ENCODE measurements at places on chromosomes 11 and 22.
A peak's percentile ranks its signal among the peaks of the same experiment; 100 is the strongest.

DNA sequence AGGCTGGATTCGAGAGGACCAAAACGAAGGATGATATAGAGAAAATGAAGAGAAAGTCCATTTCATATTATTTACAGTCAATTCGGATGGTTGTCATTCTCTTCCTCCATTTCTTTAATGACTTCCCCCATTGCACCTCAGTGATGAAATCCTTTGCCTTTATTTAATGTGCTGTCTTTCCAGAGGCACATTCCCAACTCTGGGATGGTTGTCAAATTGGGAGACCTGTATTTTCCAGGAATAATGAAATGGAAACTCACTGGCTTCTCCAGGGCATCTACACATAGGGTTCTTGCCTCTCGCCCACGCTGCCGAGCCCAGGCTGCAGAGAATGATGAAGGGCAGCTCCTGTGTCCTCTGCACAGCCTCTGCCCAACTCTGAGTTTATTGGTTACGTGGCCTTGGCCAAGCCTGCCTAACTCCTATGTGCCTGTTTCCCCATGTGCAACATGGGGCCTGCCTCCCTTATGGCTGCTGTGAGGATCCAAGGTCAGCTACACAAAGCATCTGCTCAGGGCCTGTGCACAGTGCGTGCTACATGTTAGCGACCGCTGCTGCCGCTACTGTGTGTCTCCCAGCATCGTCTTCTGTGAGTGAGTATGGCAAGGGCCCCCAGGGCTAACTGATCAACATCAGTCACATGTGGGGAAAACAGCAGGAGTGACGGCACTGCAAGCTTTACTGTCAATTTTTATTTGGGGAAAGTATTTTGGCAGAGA is 81.5 kb upstream of the BID start:
- DNase-seq = no peak

DNA sequence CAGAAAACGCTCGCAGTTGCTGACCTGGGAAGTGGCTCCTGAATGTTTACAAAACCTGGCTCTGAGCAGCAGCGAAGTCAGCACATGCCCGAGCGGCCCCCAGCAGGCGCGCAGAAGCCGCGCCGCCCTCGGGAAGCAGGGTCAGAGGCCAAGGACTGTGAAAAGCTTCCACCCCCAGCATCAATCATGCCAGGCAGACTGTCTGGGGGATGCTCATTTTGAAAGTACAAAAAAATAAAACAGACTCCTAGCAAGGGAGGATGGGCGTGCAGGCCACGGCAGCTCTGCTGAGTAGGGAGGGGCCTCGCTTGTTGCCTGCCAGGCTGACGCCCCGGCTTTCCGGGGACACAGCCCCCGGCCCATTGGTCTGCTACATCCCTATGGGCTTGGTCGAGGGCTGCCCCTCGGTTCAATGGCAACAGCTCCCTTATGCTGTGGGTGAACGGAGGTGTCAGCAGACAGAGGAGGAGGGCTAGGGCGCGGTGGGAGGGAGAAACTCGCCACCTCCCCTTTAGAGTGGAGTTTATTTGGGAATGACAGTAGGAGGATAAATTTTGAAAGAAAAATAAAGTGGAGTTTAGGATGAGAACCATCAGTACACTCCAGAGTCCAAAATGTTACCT is 37.7 kb upstream of the GNB1L start:
- no peak for DNase-seq

- no peak for DNase-seq
Measured at GRCh38 chr11:120208777-120209176, 2.1 kb upstream of the OAF start.

DNA sequence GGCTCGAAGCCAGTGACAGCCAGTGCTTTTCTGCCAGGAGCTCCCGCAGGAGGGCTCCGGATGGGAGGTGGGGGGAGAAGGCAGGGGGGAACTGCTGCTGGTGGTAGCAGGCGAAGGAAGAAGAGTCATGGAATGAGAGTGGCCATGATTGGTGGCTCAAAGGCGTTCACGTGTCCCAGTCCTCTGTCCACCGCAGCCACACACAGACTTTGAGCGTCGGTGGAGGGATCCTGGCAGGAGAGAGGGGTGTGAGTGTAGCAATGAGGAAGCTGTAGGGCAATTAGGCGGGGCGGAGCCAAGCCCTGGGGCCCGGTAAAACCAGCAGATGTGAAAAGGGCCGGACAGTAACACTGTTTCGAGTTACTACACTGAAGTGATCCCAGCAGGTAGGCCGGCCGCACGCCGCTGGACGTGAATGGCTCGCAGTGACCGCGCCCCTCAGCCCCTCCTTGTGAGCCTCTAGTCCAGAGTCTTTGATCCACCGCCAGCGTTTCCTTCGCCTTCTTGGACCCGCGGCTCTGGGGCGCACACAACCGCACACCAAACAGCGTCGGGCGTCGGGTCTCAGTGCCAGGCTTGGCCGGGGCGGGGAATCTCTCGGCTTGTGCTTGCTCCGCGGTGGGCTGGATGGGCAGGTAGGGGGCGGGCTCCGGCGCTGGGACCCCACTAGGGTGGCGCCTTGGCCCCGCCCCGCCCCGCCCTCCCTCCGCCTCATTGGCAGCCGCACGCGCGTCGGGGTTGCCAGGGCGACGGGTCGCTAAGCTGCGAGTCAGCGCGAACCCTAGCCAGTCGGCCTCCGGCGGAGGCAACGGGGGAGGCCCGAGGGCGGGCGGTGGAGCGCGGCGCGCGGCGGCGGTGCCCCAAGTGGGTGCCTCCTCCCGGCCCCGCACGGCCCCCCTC is at the start of gene LRRC10B:
Gene LRRC10B, plus strand, starts transcription at position 788 of the 900 bp plus-strand sequence. CDS start 250 bp downstream, outside the sequence.
- DNase-seq = no peak

DNA sequence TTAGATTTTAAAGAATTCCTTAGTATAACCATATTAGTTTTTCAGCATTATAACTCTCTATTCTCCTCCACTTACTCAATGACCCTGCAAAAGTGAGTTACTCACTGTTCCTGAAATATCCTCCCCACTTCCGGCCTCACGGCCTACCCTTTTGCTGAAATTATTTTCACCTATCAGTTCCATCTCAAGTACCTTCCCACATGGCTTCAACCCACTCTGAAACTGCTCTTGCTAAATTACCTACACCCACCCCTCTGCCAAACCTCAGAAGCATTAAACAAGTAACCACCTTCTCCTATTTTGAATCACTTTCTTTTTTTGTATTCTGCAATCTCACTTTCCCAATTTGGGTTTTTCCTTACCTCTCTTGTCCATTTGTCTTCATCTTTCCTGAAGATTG is 37.7 kb downstream of the OR5P2 start:
- DNase-seq = no peak

GRCh38 chr11:97905101-97905500 is 1115.6 kb upstream of the CNTN5 start:
- DNase-seq = no peak

DNA sequence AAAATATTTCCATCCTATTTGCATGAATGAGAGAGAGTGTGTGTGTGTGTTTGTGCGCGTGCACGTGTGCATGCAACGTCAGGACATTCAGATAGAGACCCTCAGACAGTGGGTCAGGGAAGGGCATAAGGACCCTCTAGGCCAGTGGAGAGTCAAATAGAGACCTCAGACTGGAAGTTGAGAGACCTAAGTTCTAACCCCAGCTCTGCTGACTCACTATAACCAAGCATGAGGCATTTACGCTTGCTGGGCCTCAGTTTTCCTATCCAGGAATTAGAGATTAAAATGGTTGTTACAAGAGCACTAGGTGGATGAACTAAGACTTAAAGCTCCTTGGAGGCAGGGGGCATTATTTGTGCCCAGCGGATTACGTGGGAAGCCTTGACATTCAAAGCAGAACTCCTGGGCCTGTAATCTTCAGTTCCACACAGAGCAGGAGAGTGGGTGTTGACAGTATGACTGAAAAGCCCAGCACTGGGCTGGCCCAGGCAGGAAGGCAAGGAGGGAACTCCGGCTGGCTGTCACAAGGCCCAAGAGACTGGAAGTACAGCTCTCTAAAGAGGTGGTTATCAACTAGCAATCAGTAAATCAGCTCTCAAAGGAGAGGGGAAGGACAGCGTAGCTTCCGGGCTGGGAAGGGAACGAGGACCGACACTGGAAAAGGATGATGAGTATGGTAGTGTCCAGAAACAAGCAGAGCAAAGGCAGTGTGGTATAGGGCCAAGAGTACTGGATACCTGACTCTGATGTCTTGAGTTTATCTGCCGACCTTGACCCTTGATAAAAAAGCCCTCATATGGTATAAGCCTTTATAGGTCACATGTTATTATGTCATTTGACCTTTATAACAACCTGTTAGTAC is 9.2 kb downstream of the RHOG start:
- DNase-seq = no peak

DNA sequence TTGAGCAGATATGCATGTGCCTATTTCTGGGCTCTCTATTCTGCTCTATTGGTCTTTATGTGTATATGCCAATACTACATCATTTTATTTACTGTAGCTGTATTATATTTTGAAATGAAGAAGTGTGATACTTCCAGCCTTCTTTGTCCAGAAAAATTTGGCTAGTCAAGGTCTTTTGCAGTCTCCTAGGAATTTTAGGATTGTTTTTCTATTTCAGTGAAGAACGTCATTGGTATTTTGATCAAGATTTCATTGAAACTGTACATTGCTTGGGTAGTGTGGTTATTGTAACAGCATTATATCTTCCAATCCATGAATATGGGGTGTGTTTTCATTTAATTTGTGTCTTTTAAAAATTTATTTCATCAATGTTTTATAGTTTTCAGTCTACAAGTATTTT is 400.3 kb downstream of the AASDHPPT start:
- DNase-seq = no peak

DNA sequence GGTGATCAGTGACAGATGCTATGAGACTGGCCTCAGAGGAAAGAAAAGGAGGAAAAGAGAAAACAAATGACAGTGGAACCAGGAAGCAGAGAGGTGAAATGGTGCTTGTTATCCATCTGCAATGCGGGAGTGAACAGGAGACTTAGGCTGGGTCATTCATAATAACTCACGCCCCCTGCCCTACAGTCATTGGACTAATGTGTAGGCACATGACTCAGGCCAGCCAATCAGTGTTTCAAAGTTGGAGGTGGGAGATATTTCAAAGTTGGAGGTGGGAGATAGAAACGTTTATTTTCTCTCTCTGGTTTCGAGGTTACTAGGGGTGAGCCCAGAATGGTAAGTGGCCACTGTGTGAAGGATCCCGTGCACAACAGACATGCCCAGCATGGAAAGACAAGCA is 30.3 kb downstream of the SLC22A6 start:
- DNase-seq = peak; percentile 12

- no peak for DNase-seq
Measured at GRCh38 chr11:128291835-128292234, 295.5 kb downstream of the ETS1 start.

DNA sequence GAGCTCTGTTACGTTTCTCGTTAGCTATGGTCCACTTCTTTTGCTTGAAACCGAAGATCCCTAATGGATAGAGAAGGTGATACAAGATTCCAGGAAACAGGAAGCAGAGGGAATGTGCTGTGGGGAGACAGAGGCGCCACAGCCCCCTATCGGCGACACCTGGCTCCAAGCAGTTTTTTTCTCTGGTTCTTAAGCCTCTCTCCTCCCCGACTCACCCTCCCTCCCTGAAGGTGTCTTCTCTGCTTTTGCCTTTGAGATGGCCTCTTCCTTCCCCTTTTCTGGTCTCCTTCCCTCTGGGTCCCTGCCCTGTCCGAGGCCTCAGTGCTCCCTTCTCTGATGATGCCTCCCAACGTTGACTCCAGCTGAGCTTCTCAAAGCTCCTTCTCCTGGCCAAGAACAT is 14.2 kb upstream of the APOBEC3A start:
- DNase-seq = no peak

GRCh38 chr11:33065445-33066178 is 26.2 kb downstream of the TCP11L1 start:
- DNase-seq = no peak

GRCh38 chr11:92141159-92141558 is 83.5 kb upstream of the FAT3 start:
- no peak for DNase-seq

- DNase-seq = no peak
Measured at GRCh38 chr11:17462940-17463339, 13.7 kb downstream of the ABCC8 start.

DNA sequence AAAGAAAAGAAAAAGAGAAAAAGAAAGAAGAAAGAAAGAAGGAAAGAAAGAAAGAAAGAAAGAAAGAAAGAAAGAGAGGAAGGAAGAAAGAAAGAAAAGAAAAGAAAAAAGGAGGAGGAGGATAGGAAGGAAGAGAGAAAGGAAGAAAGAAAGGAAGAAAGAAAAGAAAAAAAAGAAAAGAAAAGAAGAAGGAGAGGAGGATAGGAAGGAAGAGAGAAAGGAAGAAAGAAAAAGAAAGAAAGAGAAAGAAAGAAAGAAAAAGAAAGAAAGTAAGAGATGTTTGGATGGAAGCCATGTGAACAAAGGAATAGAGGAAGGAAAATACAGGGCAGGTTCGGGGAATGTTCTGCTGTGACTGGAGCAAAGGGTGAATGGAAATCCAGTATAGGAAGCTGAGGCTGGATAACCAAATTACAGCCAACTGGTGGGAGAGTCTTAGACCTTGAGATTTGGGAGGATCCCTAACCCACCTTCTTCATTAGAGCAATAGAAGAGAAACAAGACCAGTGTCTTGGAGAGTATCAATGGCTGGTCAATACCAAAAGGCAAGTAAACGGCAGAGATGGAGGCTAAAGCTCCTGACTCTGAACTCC is 94.9 kb downstream of the RASSF10 start:
- DNase-seq = no peak

- no peak for DNase-seq
Measured at GRCh38 chr11:123221584-123221983, 26.5 kb upstream of the CLMP start.

DNA sequence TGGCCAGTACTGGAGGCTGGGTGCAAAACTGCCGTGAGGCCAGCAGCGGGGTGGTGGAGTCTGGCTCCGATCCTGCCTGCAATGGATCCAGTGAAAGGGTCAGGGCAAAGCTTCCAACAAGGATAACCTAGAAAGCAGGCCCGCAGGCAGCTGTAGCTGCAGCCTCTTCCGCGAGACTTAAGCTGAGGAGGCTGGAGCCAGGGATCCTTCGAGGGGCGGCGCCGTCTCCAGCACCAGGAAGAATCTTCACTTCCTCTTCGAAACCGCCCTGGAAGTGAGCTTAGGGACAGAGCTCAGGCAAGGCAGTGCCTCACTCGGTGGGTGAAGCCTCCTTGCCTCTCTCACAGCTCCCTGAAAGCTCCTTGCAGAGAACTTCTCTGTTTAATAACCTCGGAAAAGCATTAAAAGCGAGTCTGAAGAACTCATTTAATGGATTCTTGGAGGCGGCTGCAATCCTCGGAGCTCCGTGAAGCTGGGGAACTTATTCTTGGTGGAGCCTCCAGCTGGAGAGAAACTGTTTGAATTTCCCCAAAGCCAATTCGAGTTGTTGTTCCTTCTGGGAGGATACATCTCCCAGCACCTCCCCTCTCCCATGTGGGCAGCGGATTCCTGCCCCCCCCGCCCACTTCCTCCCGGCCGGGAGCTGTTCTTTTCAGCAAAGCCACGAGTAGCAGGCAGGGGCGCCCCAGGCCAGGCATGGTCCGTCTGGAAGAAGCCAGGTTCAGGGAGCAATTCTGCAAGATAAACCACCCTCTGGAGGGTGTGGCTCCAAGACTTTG is 169.9 kb downstream of the CTTN start:
- no peak for DNase-seq

GRCh38 chr11:40125054-40125453 is 1334.4 kb downstream of the LRRC4C start:
- DNase-seq = no peak

- DNase-seq = no peak
Measured at GRCh38 chr11:95461858-95462257, 230.9 kb upstream of the SESN3 start.

GRCh38 chr22:24039046-24039445 is 27.9 kb downstream of the CABIN1 start:
- DNase-seq = no peak

All from mesenteric fat pad (tissue), 1 donor.